Islet precursor cell (in vitro differentiated cells): ENCODE measurements at places on chromosomes 3 and 15.

DNA sequence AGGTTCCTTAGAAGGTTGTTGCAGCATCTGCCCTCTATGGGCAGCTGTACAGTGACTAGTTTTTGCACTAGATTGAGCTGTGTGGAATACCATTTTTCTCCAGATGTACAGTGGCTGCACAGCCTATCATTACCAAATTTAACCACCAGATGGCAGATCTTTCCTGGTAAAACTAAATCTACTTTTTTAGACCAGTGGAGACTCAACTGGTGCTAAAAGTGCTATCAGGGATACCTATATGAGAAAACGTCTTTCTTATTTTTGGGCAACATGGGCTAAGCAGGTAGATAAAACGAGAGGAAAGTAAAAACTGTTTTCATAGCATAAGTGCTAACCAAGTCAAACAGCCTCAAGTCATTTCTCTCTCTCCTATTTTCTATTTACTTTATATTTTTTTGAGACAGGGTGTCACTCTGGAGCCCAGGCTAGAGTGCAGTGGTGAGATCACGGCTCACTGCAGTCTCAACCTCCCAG lies 21.2 kb downstream of the IGSF10 start:
- DNase-seq: no peak

DNA sequence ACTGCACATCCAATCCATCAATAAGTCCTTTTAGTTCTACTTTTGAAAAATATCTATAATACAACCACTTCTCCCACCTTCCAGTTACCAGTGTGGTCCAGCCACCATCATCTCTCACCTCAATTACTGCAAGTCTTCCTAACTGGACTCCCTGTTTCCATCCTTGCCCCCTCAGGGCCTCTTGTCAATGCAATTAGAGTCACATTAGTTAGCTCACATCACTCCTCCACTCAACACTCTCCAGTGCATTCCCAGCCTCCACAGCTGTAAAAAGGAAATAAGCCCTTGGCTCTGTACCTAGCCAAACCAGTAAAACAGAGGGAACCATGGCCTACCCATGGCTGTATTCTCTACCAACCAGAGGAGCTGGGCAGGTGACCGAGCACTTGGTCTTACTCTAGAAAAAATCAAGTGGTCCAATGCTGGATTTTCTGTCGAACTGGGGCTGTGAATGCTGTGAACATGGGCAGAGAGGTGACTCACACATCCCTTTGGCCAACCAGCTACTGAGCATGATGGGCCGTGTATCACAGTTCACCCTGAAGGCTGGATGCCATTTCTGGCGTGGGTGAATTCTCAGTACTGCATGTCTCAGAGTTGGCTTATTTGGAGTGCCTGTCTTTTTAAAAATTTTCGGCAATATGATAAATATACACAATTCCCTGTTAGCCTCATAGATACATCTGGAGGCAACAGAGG lies 62.5 kb upstream of the C15orf61 start:
- DNase-seq: no peak

DNA sequence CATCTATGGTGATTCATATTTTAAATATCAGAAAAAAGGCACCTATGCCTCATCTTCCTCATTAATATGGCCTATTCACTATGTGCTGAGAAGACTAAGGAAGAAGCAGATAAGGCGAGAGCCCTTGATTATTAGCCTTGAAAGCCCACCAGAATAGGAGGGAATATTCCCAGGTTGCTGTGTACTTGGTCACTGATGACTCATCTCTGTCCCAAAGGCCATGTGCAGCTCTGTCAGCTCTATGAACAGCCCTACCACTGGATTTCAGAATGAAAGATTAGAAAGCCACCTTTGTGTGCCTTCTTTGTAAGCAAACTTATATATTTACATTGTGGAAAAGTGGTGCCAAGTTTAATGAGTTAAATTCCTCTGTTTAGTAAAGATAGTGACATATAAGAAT lies 211.5 kb downstream of the NFKBIZ start:
- DNase-seq: no peak

DNA sequence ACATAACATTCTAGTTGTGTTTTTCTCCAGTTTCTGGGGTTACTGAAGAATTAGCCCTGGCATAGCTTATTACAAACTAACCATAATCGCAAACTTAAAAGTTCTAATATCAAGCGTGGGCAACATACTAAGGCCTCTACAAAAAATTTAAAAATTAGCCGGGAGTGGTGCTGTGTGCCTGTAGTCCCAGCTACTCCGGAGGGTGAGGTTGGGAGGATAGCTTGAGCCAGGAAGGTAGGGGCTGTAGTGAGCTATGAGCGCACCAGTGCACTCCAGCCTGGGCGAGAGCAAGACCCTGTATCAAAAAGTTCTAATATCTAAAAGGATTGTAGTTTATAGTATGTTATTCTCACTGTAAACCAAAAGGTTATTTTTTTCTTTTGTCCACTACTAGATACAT lies 1.1 kb downstream of the OIP5 start:
- no peak for DNase-seq

GRCh38 chr3:79887213-79887612 lies 119.4 kb upstream of the ROBO1 start:
- no peak for DNase-seq

DNA sequence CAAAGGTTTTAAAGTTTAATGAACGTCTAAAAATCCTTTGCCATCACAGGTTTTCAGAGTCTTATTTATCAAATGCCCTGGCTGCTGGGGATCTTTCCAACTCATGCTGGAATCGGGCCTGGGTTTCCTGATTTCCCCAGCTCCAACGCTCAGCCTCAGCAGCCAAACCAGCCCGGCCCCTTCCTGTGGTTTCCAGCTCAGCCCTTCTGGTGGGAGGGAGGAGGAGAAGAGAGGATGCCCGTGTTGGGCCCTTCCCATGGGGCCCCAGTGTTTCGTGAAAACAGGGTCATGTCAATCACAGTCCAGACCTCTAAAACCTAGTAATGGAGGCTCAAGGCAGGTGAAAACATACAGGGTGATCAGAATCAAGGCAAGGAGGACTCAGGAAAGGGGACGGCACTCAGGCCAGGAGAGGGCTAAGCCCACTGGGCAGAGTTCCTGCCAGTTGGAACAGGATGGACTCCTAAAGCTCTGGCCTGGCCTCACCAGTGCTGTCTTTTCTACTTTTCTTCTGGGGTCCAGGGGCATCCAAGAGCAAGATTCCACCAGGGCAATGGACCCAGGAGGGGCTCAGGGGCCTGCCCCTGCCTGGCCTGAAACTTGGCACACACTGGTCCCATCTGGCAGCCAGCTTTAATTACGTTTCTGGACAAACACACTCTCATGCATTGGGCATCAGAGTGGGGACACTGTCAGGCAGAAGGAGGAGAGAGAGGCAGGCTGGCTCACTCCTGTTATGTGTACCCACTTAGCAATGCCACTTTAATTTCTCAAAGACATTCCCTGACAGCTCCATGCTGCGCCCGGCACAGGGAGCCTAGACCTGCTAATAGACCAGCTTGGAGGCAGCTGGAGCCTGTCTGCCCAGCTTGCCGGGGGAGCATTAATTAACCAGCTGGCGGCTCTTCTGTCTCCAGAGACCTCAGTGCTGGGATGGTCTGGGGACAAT lies 194.6 kb downstream of the FAM43A start:
- peak; percentile 47 for DNase-seq

DNA sequence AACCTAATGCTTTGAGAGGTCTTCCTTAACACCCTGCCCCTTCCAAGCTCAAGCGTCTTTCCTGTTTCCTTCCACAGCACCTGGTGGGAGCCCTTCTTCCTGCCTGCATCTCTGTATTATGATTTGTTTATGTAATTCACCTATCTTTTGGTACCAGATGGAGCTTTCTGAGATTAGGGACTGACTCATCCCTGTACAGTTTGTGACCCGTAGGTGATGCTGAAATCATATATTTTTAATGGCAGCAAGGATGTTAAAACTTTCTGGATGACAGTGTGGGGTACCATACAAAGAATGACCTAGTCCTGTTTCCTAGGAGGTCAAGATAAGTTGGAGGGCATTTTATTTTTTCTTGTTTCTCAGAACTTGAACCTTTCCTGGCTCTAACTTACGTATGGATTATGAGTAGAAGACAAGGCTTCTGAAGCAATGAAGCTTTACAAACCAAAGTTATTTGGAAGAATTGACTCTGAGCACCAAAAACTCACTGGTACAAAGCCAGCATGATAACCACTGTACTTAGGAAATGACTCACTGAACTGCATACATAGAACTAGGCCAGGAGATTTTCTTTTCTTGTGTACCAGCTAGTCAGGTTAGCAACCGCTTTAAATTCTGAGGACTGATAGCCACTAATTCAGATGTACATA lies 46.6 kb downstream of the HHLA2 start:
- DNase-seq: no peak

GRCh38 chr3:114847564-114847963 lies 299.5 kb downstream of the ZBTB20 start:
- DNase-seq: no peak

- DNase-seq: no peak
These were observed 4.8 kb downstream of the PAQR5 start for GRCh38 chr15:69303337-69304181.

- no peak for DNase-seq
These were observed 988.4 kb downstream of the TBL1XR1 start for GRCh38 chr3:176208915-176209314.

GRCh38 chr15:85711580-85712192 lies 83.0 kb downstream of the KLHL25 start:
- DNase-seq: no peak

- no peak for DNase-seq
These were observed 8.2 kb upstream of the SENP7 start for GRCh38 chr3:101521211-101521701.

DNA sequence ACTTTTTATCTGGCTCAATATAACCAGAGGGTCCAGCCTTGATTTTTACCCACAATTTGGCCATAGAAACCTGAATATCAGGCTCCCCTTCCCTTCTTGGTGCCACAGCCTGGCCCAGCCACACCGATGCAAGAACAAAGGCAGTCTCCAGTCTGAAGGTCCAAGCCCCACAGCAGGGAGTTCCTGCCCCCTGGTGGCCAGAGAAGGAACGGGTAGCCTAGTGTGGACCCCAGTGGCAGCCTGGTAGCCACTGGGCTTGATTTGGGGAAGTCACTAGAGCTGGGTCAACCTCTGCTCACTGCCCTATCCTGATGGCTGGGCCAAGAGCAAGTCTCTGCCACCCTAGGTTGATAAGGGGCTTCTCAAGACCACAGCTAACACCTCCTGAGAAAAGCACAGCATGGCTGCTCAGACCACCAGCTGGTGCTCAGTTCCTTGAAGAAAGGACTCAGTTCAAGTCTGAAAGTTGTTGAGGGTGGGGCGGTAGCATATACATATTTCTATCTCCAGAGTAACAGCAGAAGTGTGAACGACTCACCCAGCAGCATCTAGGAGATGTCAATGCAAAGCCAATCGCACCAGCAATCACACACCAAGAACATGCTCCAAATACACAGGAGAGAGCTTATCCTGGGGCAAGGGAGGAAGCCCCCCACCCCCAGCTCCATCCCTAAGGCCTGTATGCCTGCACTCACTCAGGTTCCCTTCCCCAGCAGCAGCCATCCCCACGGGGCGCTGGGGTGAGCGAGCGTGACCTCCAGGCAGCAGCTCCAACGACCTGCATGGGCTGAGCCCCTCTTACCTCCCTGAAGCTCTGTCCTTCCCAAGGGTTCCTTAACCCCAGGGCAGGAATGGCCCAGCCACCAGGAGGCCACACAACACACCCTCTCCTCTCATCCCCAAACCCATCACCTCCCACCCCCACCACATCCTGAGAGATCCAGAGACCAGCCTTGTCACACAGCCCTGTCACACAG lies 7.6 kb downstream of the PFKFB4 start:
- peak; percentile 92 for DNase-seq

DNA sequence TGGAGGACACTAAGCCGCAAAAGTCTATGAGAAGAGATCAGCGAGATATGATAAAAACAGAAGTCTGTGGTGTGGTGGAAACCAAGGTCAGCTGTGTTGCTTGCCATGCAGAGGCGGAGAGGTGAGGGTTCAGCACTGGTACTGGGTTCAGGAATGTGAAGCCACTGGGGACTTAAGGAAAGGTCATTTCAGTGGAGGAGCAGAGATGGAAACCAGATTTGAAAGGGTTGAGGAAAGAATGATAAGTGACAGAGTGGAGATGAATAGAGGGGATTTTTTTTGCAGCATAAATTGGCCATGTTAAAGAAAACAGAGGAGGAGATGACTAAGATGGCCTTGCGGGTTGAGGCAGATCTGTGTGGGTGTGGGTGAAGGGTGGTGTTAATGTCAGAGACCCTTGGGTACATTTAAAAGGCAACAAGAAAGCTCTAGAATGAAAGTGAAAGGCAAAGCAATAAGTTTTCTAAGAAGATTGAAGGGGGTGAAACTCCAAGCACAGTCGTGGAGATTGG lies 265.5 kb downstream of the ADAMTSL3 start:
- DNase-seq: no peak

- no peak for DNase-seq
These were observed 311.6 kb upstream of the CNTN4 start for GRCh38 chr3:1787094-1787493.

- no peak for DNase-seq
These were observed 32.3 kb upstream of the CFAP20DC start for GRCh38 chr3:59082106-59082505.

- DNase-seq: no peak
These were observed 59.4 kb downstream of the CALML4 start for GRCh38 chr15:68145706-68146105.

GRCh38 chr3:45345846-45346580 lies 42.4 kb upstream of the LARS2 start:
- no peak for DNase-seq

- DNase-seq: no peak
These were observed 764.8 kb upstream of the CADM2 start for GRCh38 chr3:84194029-84194428.

GRCh38 chr3:46664188-46664970 lies 29.1 kb downstream of the ALS2CL start:
- DNase-seq: peak; percentile 46

- no peak for DNase-seq
These were observed 17.7 kb downstream of the KLF15 start for GRCh38 chr3:126339466-126339865.
